CD4-positive, alpha-beta T cell treated with Interleukin-17A for 4 hours (primary cell): ENCODE measurements at places on chromosomes 4 and X.

DNA sequence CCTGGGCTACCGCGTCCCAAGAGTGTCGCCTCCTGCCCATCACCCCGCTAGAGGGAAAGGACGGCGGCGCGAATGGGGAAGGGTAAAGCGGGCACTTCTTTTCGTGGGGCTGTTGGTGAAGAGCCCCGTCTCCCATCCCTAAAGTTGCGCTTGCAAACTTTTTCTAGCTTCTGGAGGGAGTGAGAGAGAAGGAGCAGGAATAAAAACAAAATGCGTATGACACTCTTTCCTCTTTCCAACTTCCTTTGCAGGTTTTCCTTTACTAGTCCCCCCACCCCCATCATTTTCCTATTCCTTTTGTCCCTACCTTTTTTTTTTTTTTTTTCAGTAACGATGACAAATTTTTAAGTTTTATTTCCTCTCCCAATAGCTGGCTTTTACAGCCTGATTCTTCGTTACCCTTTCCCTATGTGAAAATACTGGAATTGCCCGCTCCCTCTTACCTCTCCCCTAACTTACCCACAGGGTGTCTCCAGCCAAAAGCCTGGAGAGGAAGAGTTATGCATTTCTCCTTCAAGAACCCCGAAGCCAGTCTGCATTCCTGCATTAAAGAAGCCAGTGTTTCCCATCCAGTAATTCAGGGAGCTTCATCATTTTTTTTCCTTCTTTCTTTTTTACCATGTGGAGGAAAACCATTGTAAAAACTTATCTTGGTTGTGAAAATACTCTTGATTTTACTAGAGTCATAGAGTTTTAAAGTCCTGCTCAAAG lies 613 bp upstream of the ARSJ start:
- no peak for DNase-seq

DNA sequence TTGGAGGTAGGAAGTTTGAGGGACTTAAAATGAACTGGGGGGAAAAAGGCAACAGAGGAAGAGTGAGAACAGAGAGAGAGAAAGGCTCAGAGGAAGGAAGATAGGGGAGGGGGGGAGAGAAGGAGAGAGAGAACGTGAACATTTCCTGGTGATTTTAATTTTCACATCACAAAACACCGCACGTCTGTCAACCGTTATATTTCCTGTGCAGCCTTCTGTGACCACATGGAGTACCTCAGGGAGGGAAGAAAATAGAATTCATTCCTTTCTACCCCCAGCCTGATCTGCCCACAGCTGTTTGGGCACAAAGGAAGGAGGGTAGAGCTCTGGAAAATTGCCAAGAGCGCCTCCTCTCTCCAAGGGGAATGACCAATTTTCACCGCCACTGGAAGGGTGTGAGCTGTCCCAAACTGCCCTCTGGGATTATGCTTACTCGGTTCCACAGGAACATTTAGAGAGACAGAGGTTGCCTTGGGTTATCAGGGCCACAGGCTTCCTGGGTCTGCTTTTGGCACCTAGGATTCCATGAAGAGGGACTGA lies 135.7 kb upstream of the MAMLD1 start:
- DNase-seq = no peak

DNA sequence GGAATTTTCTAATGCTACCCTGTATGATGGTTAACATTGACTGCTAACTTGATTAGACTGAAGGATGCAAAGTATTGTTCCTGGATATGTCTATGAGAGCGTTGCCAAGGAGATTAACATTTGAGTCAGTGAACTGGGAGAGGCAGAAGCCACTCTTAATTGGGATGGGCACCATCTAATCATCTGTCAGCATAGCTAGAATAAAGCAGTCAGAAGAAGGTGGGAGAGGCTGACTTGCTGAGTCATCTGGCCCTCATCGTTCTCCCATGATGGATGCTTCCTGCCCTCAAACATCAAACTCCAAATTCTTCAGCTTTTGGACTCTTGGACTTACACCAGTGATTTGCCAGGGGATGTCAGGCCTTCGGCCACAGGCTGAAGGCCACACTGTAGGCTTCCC lies 878.5 kb downstream of the PCDH7 start:
- DNase-seq = no peak

DNA sequence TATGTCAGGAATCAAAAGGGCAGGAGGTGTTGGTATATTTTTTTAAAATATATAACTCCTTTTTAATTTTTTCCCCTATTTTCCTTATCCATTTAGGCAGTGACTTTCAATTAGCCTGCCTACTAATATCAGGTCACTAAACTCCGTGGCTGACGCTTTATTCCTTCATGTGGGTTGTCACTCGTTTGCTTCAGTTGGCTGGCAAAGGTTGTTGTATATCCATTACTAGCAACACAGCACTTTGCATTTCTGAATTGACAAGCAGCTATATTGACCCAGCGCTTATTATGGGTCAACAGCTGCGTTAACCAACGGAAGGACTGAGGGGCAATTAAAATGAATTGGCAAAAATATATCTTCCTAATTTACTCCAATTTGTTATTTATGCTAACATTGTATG lies 87.7 kb downstream of the ARX start:
- no peak for DNase-seq

- DNase-seq = no peak
Measured at GRCh38 chr4:78599931-78600375, 48.4 kb downstream of the ANXA3 start.

DNA sequence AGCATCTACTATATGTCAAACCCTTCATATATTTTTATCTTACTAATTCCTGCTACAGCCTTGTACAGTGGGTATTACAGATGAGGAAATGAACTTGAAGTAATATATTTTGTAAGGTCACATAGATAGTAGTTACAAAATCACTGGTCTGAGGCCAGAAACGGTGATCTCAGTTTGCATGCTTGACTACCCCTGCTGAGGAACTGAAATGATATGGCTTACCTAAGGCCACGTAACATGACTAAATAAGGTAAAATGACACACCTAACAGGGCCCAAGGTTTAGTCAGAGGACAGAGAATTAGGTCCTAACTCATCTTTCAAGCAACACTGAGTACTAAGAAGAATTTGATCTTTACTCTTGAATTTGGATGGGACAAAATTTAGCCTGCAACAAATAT lies 1.5 kb upstream of the COMMD8 start:
- DNase-seq = no peak

GRCh38 chr4:73832651-73833237 lies 3.7 kb upstream of the CXCL6 start:
- no peak for DNase-seq

DNA sequence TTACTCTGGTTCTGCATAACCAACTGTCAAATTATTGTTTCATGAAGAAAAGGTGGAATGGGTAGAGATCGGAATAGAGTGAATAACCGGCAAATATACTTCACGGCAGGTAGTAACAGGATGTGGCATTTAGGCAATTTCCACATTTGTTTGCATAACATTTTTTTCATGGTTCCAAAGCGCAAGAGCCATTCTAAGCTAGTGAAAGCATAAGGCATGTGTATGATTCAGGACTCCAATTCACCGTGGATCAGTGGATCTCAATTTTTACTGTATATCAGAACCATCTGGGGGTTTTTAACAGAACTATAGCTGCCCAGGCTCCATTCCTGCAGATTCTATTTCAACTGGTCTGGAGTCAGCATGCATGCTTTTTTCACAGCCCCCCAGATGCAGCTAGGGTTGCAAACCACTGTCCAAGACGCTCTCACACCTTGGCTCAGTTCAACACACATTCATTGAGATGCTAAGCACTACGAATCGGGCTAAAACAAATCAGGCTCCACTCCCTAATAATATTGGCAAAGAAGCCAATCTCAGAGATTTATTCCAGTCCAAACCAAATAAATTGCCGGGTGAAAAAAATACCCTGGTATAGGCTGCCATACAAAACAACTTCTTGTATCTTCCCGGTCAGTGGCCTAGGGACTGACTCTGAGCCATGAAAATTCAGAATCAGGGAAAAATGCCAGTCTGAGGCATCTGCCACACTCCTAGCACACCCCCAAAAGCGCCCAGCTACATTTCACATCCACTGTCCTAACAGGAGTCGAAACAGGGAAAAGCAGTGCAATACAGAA lies 30.0 kb downstream of the AFAP1 start:
- DNase-seq = no peak

GRCh38 chr4:184861047-184861446 lies 35.3 kb upstream of the ACSL1 start:
- no peak for DNase-seq

DNA sequence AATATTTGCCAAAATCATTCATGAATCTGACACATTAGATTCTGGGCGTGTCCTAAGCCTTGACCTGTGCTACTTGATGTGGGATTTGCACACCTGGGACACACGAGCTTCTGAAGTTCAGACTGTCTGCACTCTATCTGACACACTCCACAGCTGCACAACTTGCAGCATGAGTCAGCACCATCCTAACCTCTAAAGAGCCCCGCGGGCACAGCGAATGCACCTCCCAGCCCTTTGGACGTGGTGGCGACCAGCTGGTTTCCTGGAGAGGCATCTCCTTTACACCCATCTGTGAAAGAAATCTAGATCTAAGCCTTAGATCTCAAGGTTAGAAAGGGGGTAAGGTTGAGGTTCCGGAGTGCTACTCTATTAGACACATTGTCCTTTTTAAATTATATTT lies 69.2 kb downstream of the SORBS2 start:
- no peak for DNase-seq

- DNase-seq = no peak
Measured at GRCh38 chr4:120773641-120774040, 148.9 kb downstream of the PRDM5 start.

DNA sequence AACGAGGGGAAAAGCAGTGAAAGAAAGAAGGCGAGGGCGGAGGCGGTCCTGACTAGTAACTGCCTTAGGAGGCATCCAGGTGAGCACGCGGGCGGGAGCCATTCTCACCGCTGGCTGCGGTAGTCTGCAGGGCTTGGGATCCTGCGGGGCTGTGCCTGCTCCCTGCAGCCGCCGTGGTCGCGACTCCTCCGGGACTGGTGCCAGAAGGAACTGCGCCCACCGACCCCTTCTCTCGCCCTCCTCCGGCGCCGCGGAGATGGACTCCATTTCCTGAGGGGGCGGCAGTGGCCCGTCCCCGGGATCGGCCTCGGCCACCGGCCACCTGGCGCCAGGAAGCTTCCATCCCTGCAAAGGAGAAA lies 543 bp downstream of the NFXL1 start:
- peak; percentile 46 for DNase-seq

DNA sequence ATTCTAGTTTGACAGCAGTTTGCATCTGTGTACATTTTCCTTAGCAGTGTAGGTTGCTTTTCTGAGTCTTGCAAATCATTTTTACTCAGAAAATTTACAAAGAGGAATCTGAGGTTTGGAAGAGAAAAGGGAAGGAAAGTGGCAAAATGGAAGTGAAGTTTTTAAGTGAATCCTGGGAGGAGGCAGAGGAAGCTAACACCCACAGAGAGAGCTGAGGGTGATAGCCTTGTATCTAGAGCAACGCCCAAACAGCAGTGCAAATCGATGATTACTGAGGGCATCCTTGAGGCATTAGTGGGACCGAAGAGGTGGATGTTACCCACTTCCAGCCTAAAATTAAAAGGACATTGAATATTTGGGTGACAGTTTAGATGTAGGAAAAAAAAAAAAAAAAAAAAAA lies 31.8 kb downstream of the KLF3 start:
- DNase-seq = no peak

DNA sequence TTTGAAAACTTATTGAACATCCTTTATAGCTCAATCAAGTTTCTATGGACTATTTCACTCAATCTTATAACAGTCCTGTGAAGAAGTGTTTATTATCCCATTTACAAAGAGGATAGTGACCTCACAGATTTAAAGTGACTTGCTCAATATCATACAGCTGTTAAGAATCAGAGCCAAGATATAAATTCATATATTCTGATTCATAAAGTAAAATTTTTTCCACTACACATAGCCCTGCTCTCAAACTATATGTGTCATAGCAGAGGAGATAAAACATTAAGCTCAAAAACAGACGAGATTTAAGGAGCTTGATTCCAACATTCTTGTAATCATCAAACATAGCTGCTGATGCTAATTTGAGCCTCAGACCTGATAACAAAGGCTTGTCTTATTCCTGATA lies 226.8 kb downstream of the CAMK2D start:
- no peak for DNase-seq

- no peak for DNase-seq
Measured at GRCh38 chr4:59063015-59063720, 1953.0 kb upstream of the IGFBP7 start.

GRCh38 chr4:28146191-28146590 lies 1285.5 kb downstream of the STIM2 start:
- no peak for DNase-seq

GRCh38 chr4:184548316-184548647 lies 73.9 kb upstream of the IRF2 start:
- DNase-seq = no peak

DNA sequence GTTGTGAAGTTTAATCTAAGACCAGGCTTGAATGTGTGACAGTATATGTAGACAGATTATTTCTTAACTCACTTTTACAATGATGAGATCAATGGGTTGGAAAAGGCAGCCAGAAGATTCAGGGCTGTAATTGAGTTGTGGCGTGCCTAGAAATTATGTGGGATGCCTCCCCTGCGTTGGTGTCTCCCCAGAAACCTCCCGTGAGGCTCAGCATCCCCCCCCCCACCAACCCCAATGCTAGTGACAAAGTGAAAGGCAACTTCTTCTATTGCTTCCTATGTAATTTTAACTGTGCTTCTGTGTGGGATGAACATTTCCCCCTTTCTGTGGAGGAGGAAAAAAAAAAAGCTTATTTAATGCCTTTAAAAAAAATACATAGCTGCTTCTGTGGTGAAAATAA lies 297.9 kb downstream of the ARHGAP10 start:
- no peak for DNase-seq
